Cortex of kidney (tissue), 1 donor: ENCODE measurements at places on chromosomes 3 and 15.

GRCh38 chr3:49157289-49157688, 8.8 kb downstream of the CCDC71 start:
- DNase-seq = no peak

- DNase-seq = no peak
Measured at GRCh38 chr3:61136191-61136590, 115.1 kb downstream of the FHIT start.

GRCh38 chr15:84911879-84912660, 27.6 kb downstream of the SLC28A1 start:
- DNase-seq = no peak

GRCh38 chr3:106104078-106104477, 235.3 kb upstream of the CBLB start:
- no peak for DNase-seq

GRCh38 chr15:59457103-59457502, 19.1 kb downstream of the FAM81A start:
- DNase-seq = no peak

GRCh38 chr3:104987859-104988258, 378.9 kb upstream of the ALCAM start:
- no peak for DNase-seq

- no peak for DNase-seq
Measured at GRCh38 chr3:141176775-141177174, 54.9 kb upstream of the PXYLP1 start.

DNA sequence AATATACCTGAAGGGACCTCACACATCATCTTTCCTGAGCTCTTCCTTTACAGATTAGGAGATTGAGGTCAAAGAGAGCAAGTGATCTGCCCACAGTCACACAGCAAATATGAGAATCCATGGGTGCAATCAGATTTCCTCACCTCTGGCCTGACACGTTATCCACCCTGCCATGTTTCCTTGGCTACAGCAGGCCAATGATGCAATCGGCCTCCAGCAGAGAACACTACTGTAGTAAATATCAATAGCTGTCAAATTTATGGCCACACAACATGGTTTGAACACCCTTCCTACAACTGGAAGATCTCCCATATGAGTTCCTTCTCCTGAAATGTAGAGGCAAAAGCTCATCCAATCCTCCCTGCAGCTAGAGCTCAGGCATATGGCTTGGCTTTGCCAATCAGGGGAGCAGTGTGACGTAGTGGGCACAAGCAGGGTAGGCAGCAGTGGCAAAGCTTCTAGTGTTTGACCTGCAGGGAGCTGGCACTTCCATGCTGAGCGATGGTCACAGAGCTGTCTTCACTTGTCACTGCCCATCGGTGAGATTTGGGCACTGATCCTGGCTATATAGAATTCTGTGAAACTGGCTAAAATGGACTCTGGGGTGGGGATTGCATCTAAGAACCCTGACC, 271.3 kb downstream of the TJP1 start:
- DNase-seq = no peak

GRCh38 chr3:184538666-184539431, 22.7 kb upstream of the EPHB3 start:
- no peak for DNase-seq

DNA sequence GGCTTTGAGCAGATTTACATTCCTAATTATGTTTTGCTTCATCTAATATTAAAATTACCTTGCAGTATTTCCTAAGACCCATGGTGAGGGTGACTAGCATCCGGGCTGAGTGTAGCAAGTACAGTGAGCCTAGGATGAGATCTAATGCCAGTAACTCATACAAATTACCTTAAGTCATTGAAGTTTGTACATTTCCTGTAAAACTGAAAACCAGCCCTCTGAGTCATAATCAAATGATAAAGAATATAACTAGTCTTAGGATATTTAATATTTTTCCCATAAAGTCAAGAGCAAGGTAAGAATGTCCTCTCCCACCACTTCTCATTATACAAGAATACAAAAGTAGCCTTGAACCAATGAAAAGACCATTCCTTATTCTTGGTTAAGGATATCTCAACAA, 54.8 kb upstream of the CHRM5 start:
- DNase-seq = no peak

- no peak for DNase-seq
Measured at GRCh38 chr3:185685231-185686035, 99.3 kb downstream of the SENP2 start.

GRCh38 chr15:77907824-77908751, 169.4 kb downstream of the TBC1D2B start:
- no peak for DNase-seq

DNA sequence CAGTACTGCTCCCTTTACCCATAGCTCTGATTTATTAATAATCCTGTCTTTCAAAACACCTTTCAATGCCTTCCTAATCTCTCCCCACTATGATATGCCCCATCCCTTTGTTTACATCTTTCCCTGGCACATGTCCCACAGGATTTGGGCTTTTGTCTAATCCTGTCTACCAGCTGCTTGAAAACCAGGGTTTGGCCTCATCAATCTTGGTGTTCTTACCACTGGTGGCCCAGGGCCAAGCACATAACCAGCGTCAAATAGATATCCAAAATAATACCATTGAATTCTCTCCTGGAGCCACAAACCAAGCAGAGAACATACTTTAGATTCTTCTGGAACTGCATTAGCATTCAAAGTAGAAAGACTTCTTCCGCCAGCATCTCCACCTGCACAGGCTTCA, 104.8 kb upstream of the PPP2R3A start:
- DNase-seq = no peak

GRCh38 chr3:108091498-108092250, 843 bp upstream of the CD47 start:
- DNase-seq = peak; percentile 37

- no peak for DNase-seq
Measured at GRCh38 chr3:44918581-44918980, 44.2 kb downstream of the TGM4 start.

DNA sequence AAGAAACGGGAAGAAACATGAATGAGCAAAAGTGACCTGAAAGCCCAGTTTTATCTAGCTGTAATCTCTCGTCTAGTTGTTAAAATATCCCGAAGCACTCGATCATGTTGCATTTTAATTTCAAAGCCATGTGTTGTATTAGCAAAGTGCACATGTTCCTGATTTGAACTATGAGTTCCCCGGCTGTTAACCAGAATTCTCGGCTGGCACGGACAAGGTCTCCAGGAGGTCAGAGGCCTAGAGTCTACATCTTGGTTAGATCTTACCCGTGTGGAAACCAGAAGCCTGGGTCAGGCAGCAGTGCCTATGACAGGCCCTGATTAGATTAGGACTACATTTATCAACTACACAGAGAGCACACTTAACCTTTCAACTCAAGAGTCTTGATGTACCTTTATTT, 195.8 kb downstream of the CDIN1 start:
- no peak for DNase-seq

DNA sequence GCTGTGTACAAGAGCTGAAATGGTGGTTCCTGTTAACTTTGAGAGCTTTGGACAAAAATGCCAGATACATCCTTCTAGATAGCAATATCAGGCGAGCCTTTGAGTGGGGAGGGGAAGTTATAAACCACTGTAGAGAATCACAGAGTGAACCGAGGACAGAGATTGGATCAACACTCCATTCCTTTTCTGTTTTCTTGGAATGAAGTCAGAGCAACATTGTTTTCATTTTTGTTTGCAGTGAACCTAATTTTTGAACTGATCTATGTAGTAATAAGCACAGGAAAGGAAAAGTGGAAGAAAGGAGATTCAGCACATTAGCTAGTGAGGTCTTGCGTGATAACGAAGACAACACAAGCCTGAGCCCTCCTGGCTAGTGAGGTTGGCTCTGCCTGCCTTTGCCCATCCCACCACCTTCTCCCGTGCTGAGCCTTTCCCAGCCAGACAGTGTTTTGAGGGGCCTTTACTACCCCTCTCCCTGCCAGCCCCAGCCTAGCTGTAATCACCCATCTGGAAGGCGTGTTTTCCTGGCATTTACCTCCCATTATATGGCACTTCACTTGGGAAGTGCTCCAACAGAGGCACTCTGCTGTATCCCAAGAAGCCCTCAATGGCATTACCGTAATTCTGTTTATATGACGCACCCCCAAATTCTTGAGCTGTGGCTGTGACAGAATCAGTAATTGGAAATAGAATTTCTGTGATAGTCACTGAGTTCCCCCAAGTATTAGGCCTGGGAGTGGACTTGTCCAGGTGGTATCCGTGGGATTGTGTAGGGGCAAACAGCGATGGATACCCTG, 129.8 kb downstream of the CACNA1D start:
- no peak for DNase-seq

DNA sequence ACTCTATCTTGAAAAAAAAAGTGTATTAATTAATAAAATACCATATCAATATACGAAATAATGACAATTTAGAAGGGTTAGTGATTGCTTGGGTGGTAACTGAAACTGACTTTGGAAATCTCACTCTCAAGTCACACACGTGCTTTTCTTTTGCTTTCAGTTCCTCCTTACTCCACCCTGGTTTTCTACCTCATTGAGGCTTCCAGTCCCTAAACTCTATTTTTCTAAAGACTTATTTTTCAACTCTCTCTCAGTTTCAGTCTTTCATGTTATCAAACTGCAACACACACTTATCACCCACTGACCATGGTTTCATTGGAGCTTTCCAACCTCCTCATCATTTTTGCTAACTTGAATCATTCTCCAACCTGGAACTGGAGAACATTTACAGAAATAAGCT, 23.5 kb downstream of the IL12A start:
- DNase-seq = no peak

GRCh38 chr15:41790756-41791546, 16.7 kb downstream of the MAPKBP1 start:
- DNase-seq = no peak

- DNase-seq = no peak
Measured at GRCh38 chr3:96192966-96193550, 621.3 kb upstream of the EPHA6 start.

DNA sequence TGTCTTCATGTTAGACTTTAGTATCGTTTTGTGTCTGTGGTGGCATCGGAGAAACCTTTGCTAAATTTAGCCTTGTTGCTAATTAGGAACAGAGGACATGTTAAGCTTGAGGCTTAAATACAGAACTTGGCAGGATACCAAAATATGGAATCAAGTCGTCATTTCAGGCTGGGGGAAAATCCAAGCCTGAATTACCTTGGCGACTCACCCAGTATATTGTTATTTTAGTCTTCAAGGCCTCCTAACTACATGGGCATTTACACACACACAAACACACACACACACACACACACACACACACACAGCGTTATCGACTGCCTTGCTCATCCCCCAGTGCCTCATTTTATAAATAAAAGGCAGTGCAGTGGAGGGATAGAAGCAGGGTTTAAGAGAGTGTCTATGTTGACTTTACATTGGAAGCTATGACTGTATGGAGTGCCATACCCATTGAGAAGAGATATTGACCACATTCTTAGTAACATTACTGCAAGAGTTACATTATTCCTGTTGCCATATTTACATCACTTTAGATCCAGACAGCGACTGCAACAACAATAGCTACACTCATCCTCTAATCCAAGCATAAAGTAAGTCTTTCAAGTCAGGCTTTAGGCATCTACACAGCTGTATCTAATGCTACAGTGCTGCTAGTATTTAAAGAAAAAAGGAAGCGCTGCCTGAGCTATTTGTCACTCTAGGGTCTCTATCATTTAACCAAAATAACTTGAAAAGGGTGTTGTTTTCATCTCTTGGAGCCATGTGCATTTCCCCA, 210.8 kb upstream of the SEMA6D start:
- no peak for DNase-seq
